ENCODE measurements at places on chromosomes 1 and 21.
A peak's percentile ranks its signal among the peaks of the same experiment; 100 is the strongest.

- no peak for DNase-seq
These were observed 544.3 kb upstream of the ADAMTS5 start for GRCh38 chr21:27511233-27511632.

GRCh38 chr1:91876781-91877573 lies 9.0 kb downstream of the TGFBR3 start:
- no peak for DNase-seq

DNA sequence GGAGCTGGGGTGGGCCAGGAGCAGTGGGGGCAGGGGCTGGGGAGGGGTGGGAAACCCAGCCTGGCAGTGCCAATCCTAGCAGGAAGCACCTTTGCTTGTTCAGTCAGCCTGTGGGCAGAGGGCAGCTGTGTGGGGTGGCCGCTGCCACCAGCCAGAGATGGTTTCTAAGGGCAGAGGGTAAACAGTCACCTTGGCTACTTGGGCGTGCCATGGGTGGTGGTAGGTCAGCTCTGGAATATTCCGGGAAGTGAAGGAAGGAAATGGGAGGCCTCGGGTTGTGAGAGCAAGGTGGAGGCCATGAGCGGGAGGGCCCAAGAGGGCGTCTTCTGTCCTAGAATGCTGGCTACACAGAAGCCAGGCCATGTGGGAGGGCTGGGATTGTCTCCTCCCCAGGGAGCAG lies 20.7 kb upstream of the WNT4 start:
- no peak for DNase-seq

DNA sequence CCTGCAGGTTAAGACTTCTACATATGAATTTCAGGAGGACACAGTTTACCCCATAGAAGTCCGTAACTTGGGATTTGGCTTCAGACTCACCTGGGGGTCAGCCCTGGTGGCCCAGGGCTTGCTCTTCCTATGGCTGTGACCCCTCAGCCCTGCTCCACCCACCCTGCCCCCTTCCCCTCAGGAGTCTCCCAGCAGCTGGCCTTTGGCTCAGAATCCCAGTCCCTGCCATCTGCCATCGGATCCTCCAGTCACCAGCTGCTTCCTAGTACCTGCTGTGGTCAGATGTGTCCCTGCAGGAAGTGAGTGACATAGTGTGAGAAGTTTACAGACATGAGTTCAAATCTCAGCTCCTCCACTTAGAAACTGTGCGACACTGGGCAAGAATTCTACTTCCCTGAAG lies 332.6 kb downstream of the NPHP4 start:
- DNase-seq = no peak

- no peak for DNase-seq
These were observed 144.0 kb upstream of the PLXNA2 start for GRCh38 chr1:208387908-208388811.

- no peak for DNase-seq
These were observed 794 bp downstream of the NID1 start for GRCh38 chr1:236063919-236064673.

GRCh38 chr1:167244244-167244643 lies 23.6 kb downstream of the POU2F1 start:
- no peak for DNase-seq

DNA sequence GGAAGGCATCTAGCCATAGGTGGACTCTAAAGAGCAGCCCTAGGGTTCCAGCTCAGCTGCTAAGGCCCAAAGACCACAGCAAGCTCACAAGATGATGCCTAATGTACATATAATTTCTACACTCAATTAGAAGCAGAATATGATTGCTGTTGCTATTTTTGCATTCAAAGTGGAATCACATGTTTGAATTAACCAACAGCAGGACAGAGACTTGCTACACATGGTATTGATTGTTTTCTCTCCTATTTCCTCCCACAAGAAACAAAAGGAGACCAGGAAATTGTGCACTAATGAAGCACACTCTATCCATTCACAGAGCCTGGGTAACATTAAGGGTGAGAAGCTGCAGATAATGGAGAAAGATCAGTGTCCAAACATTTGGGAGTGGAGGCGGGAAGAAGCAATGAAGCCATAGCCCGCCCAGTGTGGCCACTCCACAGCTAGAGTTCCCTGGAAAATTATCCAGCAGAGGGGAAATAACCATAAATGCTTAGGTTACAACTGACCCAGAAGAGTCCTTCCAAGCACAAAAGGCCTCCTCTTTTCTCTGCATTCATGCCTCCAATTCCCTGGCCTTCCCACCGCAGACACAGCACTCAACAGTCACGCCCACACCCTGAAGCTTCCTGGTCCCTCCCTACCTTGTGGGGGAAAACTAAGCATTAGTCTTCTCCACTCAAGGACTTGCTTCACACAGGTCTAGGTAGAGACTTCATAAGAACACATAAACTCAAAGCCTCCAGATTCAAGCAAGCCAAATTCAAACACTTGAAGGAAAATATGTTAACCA lies 7.5 kb downstream of the CNN3 start:
- no peak for DNase-seq

GRCh38 chr1:215568299-215568692 lies 1.2 kb downstream of the KCTD3 start:
- no peak for DNase-seq

DNA sequence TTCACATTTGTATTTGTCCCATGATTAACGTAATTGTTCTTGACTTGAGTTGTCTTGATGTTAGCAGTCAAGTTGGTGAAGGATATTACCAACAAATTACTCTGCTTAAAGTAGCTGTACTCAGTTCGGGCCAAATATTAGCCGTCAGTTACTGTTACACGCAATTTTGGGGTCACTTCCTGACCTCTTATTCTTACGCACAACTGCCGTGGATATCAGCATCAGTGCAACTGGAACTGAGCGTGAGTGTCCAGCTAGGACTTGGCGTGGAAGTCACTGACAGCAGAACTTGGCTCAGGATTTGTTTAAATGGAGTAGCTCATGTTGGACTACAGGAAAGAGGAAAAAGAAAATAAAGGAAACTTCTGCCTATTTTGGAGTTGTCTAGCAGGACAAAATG lies 56.4 kb downstream of the ADAMTS1 start:
- DNase-seq = no peak

GRCh38 chr1:53315046-53315445 lies 12.8 kb downstream of the LRP8 start:
- DNase-seq = no peak

- DNase-seq = peak; percentile 34
These were observed 42.6 kb downstream of the CD34 start for GRCh38 chr1:207868251-207868773.

- no peak for DNase-seq
These were observed 87.3 kb downstream of the BACH1 start for GRCh38 chr21:29385934-29386520.

DNA sequence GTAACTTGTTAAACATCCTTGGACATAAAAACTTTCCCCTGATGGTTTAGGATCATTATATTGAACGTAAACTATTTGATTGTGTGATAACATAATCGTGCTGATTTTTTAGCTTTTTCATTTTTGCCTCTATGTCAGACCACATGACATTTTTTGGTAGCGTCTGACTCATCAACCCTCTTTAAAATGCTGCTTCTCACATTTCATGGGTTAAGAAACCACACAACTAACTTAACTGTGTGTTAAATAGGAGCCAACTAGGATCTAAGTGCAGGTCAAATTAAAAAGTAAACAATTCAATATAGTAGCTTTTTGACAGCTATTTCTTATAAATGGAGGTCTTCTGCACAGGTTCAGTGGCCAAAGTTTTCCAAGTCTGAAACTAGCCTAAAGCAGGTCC lies 9.8 kb downstream of the BTG3 start:
- no peak for DNase-seq

DNA sequence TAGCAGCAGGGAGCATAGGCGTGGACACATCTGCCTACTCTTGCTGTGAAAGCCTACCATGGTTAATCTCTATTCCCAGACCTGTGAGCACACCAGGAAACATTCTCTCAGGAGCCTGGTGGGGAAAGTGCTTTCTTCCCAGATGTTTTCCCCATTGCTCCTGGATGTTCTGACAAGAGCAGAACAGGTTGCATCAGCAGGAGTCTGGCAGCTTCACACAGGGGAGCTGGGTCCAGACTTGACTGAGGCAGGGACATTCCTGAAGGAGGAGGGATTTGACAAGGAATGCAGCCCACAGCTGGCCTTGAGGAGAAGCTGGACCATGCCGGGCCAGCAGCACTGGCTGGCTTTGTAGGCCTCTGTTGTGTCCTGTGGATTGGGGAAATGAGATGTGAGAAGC lies 21.0 kb upstream of the ARTN start:
- DNase-seq = no peak

- no peak for DNase-seq
These were observed 173.5 kb downstream of the PSMG1 start for GRCh38 chr21:39009587-39010225.

GRCh38 chr1:90725657-90726424 lies 8.7 kb upstream of the BARHL2 start:
- no peak for DNase-seq

DNA sequence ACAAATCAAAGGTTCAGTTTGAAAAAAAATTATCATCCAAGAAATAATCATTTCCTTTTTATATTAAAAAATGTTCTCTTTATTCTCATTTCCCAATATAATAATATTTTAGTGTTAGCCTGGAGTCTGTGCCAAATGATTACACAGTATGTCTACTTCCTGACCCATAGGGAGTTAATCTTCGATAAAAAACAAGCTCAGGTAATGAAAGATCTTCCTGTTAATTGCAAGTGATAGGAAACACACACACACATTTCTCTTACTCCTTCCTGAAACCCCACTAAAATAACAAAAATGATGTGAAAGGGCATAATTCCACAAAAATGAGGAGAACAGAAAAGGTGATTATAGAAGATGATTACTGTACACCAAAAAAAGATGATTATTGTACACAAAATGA lies 123.5 kb upstream of the CXADR start:
- no peak for DNase-seq

DNA sequence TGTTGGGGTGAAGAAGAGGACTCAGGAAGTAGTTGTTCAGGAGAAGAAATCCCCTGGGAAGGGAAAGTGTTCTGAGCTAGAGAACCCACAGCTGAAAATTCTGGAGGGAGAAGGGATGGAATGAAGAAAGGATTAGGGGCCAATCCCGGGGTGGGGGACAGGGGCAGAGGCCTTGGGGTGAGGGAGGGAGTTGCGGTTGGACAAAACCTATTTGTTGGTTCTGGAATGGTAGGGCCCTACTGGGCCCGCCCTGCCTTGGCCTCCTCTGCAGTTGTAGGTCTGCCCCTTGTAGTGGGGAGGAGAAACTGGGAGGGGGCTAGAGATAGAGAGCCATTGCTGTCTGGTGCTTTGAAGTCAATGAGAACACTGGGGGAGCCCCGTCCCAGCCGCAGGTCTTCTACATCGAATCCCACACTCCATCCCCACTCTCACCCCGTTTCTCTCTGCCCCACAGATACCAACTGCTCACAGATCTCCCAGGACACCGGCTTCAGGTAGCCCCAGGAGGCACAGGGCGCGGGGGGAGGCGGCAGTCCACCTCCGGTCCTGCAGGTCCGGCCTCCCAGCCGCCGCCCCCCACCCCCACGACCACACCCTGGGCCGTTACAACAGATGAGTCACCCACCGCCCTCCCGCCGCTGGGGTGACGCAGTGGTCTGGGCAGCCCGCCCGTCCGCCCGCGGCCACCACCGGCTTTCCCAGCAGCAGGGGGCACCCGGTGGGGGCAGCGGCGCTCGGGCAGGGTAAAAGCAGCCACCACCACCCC lies 1.1 kb downstream of the TAGLN2 start:
- peak; percentile 59 for DNase-seq

GRCh38 chr1:234256359-234256758 lies 116.9 kb upstream of the COA6 start:
- no peak for DNase-seq

- DNase-seq = peak; percentile 36
These were observed 677 bp upstream of the HSD11B1 start for GRCh38 chr1:209703834-209704504.

DNA sequence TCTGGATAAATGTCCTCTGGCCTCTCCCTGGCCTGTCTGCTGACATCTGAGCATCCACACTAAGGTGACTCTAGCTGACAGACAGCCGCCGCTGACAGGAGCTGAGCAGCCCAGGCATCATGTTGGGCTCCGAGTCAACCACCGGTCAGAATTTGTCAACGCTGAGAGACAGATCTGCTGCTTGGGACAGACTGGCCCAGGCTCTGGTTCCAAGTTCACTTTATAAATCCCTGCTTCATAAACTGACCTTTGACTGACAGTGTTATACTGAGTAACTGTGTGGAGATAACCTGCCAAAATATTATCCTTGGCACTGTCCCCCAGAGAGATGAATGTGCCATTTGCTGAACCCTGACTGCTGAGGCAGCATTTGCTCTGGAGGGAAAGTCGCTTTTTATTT lies 616.7 kb downstream of the NPHP4 start:
- no peak for DNase-seq

DNA sequence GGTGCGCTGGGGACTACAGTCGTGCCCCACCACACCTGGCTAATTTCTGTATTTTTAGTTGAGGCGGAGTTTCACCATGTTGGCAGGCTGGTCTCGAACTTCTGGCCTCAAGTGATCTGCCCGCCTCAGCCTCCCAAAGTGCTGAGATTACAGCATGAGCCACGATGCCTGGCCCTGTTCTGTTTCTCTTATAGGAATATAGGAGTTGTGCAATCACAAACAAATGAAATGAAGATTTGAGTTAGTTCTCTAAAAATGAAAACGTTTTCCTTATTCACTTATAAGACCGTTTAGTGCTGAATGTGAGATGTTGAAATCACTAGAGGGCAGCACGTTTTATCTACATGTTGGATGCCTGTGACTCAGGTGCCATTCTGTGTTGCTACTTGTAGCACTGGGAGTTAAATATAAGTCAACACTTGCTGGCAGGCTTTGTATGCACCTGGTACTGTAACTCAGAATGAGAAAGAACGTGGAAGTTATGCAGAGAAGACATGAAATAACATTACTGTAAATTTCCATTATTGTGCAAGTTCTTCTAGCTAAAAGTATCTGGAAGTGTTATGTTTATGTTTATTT lies 45.8 kb downstream of the MIGA1 start:
- no peak for DNase-seq

GRCh38 chr1:88537787-88538186 lies 146.3 kb upstream of the PKN2 start:
- DNase-seq = no peak

DNA sequence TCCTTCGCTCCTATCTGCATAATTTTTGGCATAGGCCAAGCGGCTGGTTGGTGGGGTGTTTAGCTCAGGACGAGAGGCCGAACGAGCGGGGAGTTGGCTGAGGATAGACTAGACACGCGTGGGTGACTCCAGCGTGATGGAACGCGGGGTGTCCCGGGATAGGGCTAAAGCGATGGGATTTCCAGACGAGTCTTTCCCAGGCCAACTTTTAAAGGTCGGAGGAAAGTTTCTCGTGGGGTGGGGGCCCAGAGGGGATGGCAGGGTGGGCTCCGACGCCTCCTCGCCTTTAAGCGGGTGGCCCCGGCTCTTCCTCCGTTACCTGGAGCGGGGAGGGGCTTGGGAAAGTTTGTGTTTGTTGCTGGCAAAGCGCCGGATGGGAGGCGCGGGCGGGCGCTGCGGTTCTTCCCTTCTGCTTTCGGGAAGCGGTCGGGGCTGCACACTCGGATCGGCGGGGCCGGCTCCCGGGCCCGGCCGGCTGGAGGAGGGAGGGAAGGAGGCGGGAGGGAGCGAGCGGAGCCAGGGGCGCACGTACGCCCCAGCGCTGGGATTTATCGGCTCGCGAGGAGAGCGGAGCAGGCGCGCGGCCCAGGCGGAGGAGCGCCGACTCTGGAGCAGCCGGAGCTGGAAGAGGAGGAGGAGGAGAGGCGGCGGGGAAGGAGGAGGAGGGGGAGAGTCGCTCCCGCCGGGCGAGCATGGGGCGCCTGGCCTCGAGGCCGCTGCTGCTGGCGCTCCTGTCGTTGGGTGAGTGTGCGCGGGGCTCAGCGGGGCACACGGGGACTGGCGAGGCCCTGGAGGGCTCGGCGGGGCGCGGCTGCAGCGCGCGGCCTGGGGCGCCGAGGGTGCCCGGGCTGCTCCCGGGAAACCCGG lies at the start of gene PTGFRN:
Gene PTGFRN (plus strand): TSS at position 405 of the 867 bp plus-strand sequence. CDS start 288 bp downstream, at position 693.
- DNase-seq = peak; percentile 23

GRCh38 chr1:78420181-78420580 lies 70.6 kb upstream of the PTGFR start:
- DNase-seq = no peak
